Globus pallidus (tissue), 1 donor: ENCODE measurements at places on chromosomes 7 and 10.

DNA sequence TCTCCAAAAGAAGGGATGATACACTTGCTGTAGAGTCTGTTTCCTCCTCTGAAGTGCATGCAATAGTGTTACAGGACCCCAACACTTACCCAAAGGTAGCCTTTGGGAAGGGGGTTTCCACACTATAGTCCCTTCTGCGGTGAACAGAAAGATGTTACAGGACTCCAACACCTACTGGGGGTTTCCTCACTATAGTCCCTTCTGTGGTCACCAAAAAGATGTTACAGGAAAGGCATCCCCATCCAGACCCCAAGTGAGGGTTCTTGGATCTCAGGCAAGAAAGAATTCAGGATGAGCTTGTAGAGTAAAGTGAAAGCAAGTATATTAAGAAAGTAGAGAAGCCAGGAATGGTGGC is 69.2 kb upstream of the PIK3CG start:
- DNase-seq = no peak

DNA sequence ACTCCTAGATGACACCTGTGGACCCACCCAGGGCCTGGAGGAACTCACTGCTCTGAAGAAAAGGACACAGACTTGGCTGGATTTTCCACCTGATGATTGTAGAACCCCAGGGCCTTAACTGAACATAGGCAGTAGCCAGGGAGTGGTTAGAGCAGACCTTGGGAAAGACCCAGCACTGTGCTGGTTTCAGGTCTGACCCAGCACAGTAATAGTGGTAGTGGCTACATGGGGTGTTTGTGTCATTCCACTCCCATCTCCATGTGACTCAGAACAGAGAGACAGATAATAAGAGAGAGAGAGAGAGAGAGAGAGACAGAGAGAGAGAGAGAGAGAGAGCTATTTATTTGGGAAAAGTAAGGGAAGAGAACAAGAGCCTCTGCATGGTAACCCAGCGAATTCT is 239.1 kb upstream of the MEOX2 start:
- DNase-seq = no peak

GRCh38 chr7:121030308-121030707 is 41.8 kb downstream of the CPED1 start:
- DNase-seq = no peak

- no peak for DNase-seq
Measured at GRCh38 chr10:36591436-36591835, 534.0 kb upstream of the ANKRD30A start.

DNA sequence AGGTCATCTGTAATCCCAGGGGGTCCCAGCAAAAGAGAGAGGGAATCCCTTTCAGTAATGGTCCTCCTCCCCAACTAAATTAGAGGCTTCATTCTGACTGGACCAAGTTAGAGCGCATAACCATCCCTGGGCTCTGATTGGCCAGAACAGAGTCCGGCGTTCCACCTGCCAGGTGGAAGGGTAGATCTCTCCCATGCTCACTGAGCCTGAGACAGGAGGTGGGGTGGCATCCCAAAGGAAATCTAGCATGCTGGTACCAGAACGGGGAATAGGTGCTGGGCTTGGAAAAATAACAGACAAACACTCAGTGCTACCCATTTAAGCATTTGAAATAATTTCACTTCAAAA is 21.0 kb upstream of the TSPAN33 start:
- no peak for DNase-seq
